Chondrocyte (in vitro differentiated cells): ENCODE measurements at places on chromosomes 1 and 21. TPM values are rescaled to one million over a fixed set of nuclear protein-coding genes. Genes with fewer than 3 reads are reported as not detected.

The SLAMF8 gene
- total RNA-seq = not detected in 3 replicates

The AXDND1 gene
- total RNA-seq = 0.20 to 0.23 TPM in 2 of 3 replicates, not detected in the other

The INKA2 gene
- 2.8 to 5.4 TPM (median 3.6 TPM) in 3 replicates for total RNA-seq

The OR10Z1 gene
- not detected in 3 replicates for total RNA-seq

The CHRM3 gene
- total RNA-seq = 0.05 to 0.29 TPM in 2 of 3 replicates, not detected in the other

The FLG2 gene
- total RNA-seq = not detected in 3 replicates

The ELAVL4 gene
- total RNA-seq = not detected in 3 replicates

The IARS2 gene
- 64.2 to 71.9 TPM (median 64.9 TPM) in 3 replicates for total RNA-seq

The ARHGAP30 gene
- not detected in 3 replicates for total RNA-seq

The KDM1A gene
- 88.1 to 105 TPM (median 89.9 TPM) in 3 replicates for total RNA-seq

The SLAMF1 gene
- not detected in 3 replicates for total RNA-seq

The GBP3 gene
- total RNA-seq = 9.2 to 14.3 TPM (median 10.1 TPM) in 3 replicates

The VHLL gene
- total RNA-seq = not detected in 3 replicates
